ENCODE measurements at places on chromosomes 1 and 21. TPM values are rescaled to one million over a fixed set of nuclear protein-coding genes. Genes with fewer than 3 reads are reported as not detected.
A peak's percentile ranks its signal among the peaks of the same experiment; 100 is the strongest.

DNA sequence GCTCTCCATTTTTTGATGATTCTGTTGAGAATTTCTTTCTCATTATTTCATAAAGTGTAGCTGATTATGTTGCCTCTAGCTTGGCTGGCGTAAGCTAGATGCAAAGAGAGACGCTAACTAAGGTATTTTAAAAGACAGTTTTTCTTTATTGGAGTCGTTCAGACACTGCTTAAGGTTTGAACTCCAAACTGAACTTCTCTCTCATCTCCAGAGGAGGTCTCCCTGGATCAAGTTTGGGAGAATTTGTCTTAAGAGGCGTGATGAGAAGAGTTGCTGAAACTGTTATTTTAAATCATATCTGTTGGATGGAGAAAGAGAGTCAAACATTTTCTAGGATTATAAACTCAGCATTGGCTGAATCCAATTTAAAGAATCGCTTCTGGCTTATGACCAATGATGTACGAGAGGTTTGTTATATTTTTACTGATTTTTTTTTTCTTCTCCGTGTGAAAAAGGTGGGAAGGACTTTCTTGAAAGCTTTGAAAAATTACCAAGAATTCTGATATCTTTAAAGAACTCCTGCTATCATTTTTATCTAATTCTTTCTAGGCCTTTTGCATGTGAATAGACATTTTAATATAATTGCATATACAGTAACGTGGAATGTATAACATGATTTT is 34.0 kb downstream of the MAP3K7CL start:
- DNase-seq = no peak
- H3K36me3 ChIP-seq = peaks cover 10% of the 10 kb centered on the region
- H3K4me1 ChIP-seq = peaks cover 3% of the 10 kb centered on the region
- no peaks in the 10 kb centered on the region for H3K27me3 ChIP-seq
- no peak overlapping the region for H3K4me3 ChIP-seq

DNA sequence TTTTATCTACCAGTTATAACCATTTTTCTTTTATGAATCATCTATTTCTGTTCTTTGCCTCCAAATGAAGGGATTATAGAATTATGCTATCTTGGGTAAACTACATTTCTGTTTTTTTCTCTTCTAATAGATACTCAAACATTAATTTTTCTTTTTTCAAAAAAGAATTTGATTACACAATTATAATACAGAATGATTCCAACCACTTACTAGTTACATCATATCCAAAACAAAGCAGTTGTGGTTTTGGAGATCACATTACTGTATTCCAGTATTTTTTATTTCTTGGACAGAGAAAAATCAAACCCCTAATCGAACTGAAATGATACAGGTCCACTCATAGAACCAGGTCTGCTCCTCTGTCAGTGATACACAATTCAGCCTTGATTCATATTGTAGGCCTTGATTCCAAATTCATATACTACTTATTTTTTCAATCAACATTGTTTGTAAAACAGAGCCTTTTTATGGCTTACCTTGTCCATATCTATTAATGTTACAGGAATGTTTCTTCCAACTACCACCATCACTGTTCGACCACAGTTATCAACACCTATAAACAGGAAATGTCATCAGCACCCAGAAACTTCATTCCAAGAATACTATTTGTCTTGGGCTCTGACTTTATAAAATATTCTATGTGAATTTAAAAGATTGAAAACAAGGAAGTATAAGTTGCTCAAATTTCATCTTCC is 43.2 kb downstream of the GDAP2 start:
- H3K4me1 ChIP-seq = peaks cover 4% of the 10 kb centered on the region
- H3K4me3 ChIP-seq = no peak overlapping the region
- peak overlapping the region; percentile 24 for H3K27ac ChIP-seq

DNA sequence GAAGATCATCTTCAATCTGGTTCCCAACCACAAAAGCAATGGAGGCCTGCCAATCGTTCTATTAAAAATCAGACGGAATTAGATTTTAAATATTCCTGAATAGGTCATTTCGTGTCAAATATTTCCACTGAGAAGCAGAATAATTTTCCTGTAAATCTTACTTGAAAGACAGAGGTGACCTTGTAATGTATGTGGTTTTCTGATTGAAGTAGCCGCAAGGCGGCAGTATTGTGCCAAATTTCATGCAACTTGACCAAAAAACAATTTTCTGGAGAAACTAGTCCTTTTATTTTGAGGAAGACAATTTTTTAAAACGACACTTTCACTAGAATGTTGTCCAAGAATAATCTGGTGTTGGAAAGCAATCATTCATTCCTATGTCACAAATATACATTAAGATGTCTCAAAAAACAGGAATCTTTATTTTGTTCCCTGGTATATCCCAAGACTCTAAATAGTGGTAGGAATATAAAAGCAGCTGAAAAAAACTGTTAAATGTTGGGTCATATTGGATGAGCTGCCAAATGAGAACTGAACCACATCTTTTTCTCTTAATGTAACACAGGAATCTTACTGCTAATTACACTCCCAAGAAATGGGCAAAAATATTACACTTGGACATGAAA is 33.6 kb downstream of the SPAG17 start:
- no peaks in the 10 kb centered on the region for H3K27me3 ChIP-seq
- DNase-seq = no peak
- H3K4me3 ChIP-seq = no peak overlapping the region

GRCh38 chr1:88298506-88298905 is 385.6 kb upstream of the PKN2 start:
- no peak overlapping the region for H3K4me3 ChIP-seq
- DNase-seq = no peak
- H3K36me3 ChIP-seq = no peaks in the 10 kb centered on the region
- H3K4me1 ChIP-seq = no peaks in the 10 kb centered on the region
- no peak overlapping the region for H3K27ac ChIP-seq
- peaks cover 2% of the 10 kb centered on the region for H3K27me3 ChIP-seq

GRCh38 chr1:87148661-87149060 is 180.0 kb upstream of the LMO4 start:
- DNase-seq = no peak
- no peak overlapping the region for H3K4me3 ChIP-seq
- H3K27ac ChIP-seq = no peak overlapping the region
- no peaks in the 10 kb centered on the region for H3K36me3 ChIP-seq
- peaks cover 42% of the 10 kb centered on the region for H3K27me3 ChIP-seq

DNA sequence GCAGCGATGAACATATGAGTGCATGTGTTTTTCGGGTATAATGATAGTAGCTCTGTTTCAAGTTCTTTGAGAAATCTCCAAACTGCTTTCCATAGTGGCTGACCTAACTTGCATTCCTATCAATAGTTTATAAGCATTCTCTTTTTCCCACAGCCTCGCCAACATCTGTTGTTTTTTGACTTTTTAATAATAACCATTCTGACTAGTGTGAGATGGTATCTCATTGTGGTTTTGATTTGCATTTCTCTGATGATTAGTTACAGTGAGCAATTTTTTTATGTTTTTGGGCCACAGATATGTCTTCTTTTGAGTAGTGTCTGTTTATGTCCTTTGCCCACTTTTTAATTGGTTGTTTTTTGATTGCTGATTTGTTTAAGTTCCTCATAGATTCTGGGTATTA is 10.6 kb upstream of the RUNX1 start:
- H3K27me3 ChIP-seq = peaks cover 8% of the 10 kb centered on the region
- peaks cover 8% of the 10 kb centered on the region for H3K4me1 ChIP-seq
- H3K27ac ChIP-seq = no peak overlapping the region
- no peaks in the 10 kb centered on the region for H3K36me3 ChIP-seq

DNA sequence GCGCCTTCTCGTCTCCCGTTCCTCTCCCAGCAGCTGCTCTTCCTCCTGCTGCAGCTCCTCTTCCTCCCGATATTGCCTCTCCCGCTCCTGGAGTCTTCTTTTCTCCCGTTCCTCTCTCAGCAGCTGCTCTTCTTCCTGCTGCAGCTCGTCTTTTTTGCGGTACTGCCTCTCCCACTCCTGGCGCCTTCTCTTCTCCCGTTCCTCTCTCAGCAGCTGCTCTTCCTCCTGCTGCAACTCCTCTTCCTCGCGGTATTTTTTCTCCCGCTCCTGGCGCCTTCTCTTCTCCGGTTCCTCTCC is 5.3 kb downstream of the TCHH start:
- no peaks in the 10 kb centered on the region for H3K4me1 ChIP-seq
- no peak overlapping the region for H3K4me3 ChIP-seq
- DNase-seq = no peak
- H3K27me3 ChIP-seq = peaks cover 5% of the 10 kb centered on the region
- H3K36me3 ChIP-seq = peaks cover 1% of the 10 kb centered on the region
- no peak overlapping the region for H3K27ac ChIP-seq

- no peak for DNase-seq
- H3K4me3 ChIP-seq = no peak overlapping the region
- H3K36me3 ChIP-seq = peaks cover 2% of the 10 kb centered on the region
- H3K27me3 ChIP-seq = peaks cover 7% of the 10 kb centered on the region
These were observed 36.1 kb upstream of the CAPZB start for GRCh38 chr1:19521411-19521810.

- H3K4me3 ChIP-seq = no peak overlapping the region
- no peak for DNase-seq
- H3K36me3 ChIP-seq = peaks cover 31% of the 10 kb centered on the region
These were observed 6.1 kb downstream of the ATF3 start for GRCh38 chr1:212614453-212615200.

GRCh38 chr1:83970802-83971201 is 28.1 kb downstream of the TTLL7 start:
- no peak overlapping the region for H3K27ac ChIP-seq
- no peak overlapping the region for H3K4me3 ChIP-seq
- no peaks in the 10 kb centered on the region for H3K36me3 ChIP-seq

- H3K27ac ChIP-seq = no peak overlapping the region
- no peak overlapping the region for H3K4me3 ChIP-seq
- H3K36me3 ChIP-seq = peaks cover 6% of the 10 kb centered on the region
- H3K27me3 ChIP-seq = no peaks in the 10 kb centered on the region
These were observed 27.9 kb downstream of the FAAP20 start for GRCh38 chr1:2166695-2167094.

DNA sequence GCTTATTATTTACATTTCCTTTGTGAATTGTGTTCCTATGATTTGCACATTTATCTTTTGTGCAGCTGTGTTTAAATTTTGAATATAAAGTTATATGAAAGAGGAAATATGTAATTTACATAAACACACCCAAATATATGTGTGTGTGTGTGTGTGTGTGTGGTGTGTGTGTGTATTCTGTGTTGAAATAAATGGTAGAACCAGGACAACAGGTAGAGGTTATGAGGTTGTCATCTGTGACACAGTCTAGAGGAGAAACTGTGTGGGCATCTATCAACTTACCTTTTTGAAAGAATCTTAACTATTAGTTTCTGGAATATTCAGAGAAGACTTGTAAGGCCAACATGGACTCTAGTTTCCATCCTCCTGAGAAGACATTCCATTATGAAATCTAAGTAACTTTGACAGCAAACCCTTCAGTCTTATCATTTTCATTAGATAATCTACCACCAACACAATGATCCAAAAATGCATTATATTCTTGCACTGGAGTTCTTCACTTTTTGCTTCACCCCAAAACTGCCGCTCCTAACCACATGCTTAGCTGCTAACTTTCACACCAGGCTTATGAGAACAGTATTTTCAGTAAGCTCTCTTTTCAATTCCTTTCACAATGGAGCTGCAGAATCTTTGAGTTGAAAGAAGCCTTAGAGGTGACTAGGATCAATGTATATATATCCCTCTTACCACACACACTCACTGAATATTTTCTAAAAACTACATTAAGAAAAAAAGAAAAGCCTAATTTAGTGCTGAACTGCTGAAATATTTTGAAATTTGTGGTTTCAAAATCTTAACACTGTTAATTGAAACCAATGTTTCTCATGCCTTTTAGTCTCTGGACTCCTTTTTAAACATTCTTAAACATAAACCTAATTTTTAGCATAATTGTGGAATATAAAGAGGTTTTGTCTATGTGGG is 21.8 kb downstream of the PTPRC start:
- H3K4me3 ChIP-seq = peak overlapping the region; percentile 74
- peak overlapping the region; percentile 65 for H3K27ac ChIP-seq
- DNase-seq = no peak
- H3K27me3 ChIP-seq = no peaks in the 10 kb centered on the region
- peaks cover 45% of the 10 kb centered on the region for H3K36me3 ChIP-seq

GRCh38 chr1:196143602-196144342 is 464.5 kb downstream of the KCNT2 start:
- no peak overlapping the region for H3K4me3 ChIP-seq
- no peaks in the 10 kb centered on the region for H3K36me3 ChIP-seq
- H3K4me1 ChIP-seq = no peaks in the 10 kb centered on the region
- DNase-seq = no peak
- peaks cover 2% of the 10 kb centered on the region for H3K27me3 ChIP-seq

DNA sequence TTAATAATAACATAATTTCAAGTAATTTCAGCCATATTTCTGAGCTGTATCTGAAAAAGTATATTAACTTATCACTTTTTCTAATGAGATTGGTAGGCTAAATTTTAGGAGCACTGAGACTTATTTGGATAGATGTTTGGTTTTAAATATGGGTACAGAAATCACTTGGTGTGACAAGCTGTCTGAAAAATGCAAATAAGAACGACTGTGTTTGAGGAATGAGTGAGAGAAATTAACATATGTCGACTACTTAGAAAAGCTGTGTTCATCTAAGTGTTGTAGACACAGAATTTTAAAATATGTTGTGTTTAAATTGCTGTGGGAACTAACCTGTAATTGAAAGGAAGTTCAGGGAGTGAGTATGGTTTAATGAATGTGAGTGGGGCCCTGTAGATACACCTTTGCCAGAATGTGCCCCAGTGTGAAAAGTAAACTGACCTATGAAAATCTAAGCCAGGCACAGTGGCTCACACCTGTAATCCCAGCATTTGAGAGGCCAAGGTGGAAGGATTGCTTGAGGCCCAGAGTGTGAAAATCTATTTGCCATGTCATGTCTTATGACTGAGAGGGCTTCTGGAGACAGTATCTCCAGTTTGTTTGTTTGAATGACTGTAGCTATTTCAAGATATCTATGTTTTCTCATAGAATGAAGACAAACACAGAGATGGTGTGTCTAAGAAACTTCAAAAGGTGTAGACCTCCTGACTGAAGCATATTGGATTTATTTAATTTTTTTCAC is 53.8 kb upstream of the LRRC8C start:
- H3K36me3 ChIP-seq = peaks cover 30% of the 10 kb centered on the region
- H3K4me1 ChIP-seq = peaks cover 4% of the 10 kb centered on the region
- no peak overlapping the region for H3K4me3 ChIP-seq

DNA sequence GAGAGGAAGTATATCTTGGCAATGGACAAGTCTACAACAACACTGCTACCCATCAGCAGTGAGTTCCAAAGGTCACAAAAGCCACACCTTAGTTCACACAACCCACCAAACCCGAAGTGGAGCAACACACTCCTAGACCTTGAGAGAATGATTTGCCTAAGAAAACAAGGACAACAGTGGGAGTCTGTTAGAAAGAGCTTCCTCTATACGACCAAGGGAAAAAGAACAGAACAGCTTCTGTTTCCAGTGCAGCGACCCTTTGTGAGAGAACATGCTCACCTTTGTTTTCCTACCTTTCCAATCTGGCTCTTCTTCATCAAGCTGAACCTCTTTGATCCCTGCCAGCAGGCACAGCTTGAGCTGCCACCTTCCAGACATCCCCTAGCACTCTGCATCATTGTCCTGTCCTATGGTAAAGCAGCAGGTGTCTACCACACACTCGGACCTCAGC is 56.7 kb upstream of the PALMD start:
- H3K36me3 ChIP-seq = no peaks in the 10 kb centered on the region
- H3K4me1 ChIP-seq = no peaks in the 10 kb centered on the region
- no peak overlapping the region for H3K27ac ChIP-seq

Gene FCRL2
- not detected for total RNA-seq

Gene BMP8B
- 0.67 TPM for total RNA-seq

Gene GBP4
- total RNA-seq = 69.7 TPM

Gene GREM2
- not detected for total RNA-seq

Gene TTC39A
- total RNA-seq = not detected

Gene CD1D
- total RNA-seq = not detected

Measured in activated naive CD8-positive, alpha-beta T cell treated with anti-CD3 and anti-CD28 coated beads, Interleukin-2, amount 10 ng/mL, durations not matched to agents 7 days and 5 days (primary cell).